ENCODE measurements at places on chromosomes 5 and 9.

- DNase-seq: no peak
These were observed 135.4 kb downstream of the WDR41 start for GRCh38 chr5:77356740-77357139.

DNA sequence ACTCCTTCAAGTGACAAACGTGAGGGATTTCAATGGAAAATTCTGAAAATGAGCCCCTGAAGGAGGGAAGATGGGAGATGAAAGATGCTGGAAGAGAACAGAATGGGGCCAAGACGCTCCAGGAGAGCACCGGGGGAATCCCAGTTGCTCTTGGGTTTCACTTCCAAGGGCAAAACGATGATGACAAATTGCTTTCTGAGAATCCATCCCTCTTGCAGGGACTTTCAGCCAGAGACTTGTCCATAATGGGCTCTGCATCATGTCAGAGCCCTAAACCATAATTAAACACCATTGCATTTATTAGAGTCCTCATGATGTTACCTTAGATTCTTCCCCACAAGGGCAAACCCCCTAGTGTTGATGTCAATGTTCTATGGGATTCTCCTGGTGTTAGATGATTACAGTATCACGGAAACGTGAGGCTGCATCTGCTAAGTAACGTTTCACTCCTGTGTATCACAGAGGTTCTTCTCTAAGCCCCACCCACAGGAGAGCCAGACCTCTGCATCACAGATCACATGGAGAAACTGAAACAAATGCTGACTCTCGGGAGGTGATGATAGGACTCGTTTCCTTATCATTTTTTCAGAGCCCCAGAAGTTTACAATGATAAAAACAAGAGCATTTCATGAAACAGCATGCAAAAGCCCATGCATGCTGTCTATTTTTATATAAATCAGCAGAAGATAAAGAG is 114.4 kb downstream of the TENT4A start:
- DNase-seq: no peak

GRCh38 chr9:3495855-3496254 is 29.9 kb downstream of the RFX3 start:
- DNase-seq: no peak

DNA sequence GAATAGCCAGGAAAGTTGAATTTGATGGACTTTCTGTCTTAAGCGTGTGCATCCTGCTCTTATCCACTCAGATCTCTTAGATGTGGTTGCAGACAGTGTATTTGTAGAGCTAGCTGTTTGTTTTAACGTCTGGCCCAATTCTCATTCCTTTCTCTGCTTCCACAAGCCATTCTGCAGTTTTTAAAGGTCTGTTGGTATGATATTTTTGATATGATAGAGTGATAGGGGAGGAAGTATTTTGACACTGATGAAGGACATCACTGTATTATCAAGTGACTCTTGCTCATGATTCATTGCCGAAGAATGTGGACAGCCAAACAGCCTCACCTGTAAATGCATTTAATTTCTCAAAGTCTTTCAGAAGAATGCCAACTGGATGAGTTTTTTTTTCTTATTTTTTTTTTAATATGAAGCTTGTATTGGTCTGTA is 4.5 kb downstream of the TJP2 start:
- no peak for DNase-seq

DNA sequence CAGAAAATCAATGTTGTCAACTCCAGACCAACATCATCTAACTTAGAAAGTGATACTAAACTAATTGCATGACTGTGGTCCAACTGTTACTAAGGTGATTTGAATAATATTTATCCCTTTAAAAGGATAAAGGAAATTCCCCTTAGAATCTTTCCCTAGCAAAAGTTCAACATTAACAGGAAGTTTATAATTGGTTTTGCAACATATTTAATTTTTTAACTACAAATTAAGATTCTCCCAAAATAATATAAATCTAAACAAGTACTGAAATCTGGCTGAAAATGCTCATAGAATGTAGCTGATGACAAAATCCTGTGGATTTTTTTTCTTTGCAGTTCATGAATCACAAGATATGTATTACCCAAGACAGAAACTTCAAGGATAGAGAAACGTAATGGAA is 151.4 kb downstream of the LPAR1 start:
- DNase-seq: no peak

DNA sequence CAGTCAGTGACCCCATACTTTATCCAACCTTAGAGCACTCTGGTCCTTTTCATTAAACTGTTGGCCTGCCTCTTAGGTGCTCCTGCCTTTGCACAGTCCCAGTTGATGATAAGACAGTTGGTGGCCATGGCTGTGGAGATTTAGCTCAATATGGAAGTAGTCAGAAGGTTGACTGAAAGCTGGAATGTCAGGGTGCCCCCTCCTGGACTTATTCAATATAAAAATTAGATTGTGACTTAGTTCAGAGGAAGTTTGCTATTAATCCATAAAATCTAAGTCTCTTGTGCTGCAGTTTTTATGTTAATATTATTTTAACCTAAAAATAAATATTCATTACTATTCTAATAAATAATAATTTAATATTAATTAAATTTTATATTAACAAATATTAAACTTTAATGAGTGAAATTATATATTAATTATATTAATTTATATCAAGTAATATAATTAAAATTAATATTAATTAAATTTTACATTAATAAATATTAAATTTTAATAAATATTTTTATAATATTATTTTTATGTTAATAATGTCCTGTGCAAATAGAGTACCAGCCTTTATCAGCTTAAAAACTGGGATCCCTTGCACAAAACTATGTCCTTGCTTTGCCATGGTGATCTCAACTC is 77.7 kb upstream of the ADAMTSL1 start:
- no peak for DNase-seq

DNA sequence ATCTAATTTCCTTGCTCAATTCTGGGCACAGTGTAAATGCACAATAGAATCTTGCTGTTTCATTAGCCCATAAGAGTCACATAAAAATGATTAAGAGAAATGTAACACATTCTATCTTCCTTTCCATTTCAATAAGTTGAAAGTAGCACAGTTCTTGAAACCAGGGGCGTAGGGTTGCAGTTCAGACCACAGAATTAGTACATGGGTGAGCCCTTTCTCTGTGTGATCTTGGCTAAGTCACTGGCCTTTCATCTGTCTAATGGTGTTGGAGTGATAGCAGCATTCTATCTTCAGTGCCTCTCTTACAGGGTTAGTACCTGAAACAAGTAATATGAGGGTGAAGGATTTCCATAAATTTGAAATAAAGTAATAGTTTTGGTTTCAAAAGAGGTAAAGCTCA is 445.3 kb upstream of the ZNF462 start:
- no peak for DNase-seq

DNA sequence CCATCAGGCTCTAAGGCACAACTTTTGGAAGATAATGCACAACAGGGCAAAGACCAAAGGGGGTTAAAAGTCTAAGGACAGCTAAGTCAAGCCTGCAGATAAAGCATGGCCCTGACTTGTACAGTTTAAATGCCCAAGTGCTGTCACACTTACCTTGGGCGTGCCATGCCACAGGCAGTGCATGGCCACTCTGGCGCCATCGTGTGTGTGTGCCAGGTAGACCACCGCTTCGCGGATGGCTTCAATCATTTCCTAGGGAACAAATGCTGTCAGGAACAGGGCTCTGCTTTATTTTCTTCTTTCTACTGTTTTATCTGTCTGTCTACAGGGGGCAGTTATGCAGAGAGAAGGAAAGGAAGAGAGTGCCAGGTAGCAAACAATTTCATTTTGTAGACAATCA is 19.3 kb downstream of the PUM3 start:
- DNase-seq: no peak

DNA sequence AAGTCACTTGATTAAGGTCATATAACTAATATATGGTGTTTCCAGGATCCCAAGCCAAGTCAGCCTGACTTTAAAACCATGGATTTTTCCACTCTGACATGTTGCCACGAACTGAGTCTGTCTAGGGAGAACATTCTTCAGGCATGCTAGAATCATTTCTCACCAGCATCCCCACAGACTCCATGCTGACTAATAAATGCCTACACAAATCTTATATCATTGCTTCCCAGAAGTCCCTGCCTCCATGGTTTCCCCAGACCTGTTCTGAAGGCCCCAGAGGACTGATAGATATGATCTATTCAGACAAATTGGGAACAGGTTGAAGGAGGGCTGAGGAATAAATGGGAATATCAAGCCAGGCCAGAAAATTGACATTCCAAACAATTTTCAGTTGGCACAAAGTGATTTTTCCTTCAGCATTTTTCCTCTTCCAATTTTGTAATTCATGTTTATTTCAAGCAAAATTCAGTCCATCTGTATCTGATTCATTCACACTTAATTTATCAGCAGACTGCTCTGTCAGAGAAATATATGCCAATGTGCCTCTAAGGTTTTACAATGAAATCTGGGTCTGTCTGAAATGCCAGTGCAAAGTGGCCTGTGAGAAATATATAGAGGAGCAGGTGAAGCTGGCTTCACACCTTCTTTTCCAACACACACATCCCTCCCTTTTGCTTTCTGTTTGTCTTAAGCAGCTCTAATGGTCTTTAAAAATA is 413.6 kb upstream of the TNC start:
- DNase-seq: no peak

DNA sequence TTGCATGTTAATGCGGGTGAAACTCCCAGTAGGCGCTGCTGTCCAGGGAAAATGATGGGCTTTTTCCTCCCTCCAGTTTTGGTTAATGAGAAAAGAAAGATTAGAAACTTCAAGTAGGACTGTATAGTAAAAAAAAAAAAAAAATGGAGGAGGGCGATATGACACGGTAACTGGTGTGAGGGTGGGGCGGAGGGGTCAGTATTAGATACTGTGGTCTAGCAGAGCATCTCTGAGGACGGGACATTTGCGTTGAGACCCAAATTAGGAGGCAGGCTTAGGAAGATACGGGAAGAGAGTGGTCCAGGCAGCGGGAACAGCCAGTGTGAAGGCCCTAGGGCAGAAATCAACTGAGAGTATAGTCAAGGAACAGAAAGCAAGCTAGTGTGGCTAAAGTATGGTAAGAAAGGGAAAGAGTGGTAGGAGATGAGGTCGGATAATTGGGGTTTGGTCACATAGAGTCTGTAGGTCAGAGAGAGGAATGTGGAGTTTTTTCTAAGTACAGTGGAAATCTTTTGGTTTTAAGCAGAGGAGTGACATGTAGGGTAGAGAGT is 707 bp downstream of the RMND5B start:
- no peak for DNase-seq

DNA sequence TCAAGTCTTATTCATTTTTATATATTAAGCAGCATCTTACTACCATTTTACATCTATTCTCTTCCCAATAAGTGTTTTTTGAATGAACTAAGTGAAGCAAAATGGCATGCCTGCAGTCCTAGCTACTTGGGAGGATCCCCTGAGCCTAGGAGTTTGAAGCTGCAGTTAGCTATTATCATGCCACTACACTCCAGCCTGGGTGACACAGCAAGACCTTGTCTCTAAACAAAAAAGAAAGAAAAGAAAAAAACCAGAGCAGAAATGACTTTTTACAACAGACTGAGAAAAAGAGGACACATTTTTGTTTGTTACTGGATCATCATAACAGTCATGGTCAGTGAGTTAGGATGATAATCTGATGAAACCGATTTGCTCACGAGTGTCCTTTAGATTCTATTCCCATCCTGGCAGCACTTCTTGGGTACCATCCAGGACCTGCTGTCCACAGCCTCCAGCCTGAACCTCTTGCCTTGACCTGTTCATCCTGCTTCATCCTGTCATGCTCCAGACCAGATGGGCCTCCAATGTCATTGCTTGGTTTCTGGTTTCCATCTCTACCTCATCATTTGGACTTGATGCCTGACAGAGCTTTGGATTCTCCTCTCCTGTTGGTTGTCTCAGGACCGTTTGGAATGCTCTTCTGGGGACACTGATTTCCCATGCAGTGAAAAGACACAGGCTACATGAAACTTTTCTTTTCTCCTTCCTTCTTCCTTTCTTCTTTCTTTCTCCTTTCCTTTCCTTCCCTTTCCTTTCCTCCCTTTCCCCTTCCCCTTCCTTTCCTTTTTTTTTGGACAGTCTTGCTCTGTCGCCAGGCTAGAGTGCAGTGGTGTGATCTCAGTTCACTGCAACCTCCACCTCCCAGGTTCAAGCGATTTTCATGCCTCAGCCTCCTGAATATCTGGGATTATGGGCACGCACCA is 50.1 kb upstream of the GLRX start:
- no peak for DNase-seq

GRCh38 chr5:17329571-17329970 is 112.1 kb downstream of the BASP1 start:
- no peak for DNase-seq

- DNase-seq: no peak
These were observed 81.2 kb downstream of the ZNF366 start for GRCh38 chr5:72426019-72426418.
